Activated T-helper 1 cell treated with anti-CD3 and anti-CD28 coated beads, Interleukin-12 subunit alpha, Interleukin-12 subunit beta, Interleukin-2, Interleukin-4 antibody, amounts not matched to agents 30 ng/mL and 10 ng/mL and 1 ng/mL, durations not matched to agents 14 hours and 24 hours and 36 hours (primary cell): ENCODE measurements at places on chromosomes 6 and 20. TPM values are rescaled to one million over a fixed set of nuclear protein-coding genes. Genes with fewer than 3 reads are reported as not detected.

IPCEF1 gene
- total RNA-seq = 4.2 and 5.1 TPM in 2 replicates

HRH3 gene
- not detected in 2 replicates for total RNA-seq

DPPA5 gene
- not detected in 2 replicates for total RNA-seq

SPINT3 gene
- total RNA-seq = not detected in 2 replicates

REM1 gene
- not detected in 2 replicates for total RNA-seq

VSTM2L gene
- total RNA-seq = 0.29 TPM in 1 of 2 replicates, not detected in the other

ECT2L gene
- total RNA-seq = not detected in 2 replicates

ACAT2 gene
- total RNA-seq = 83.1 and 84.2 TPM in 2 replicates

NTSR1 gene
- total RNA-seq = not detected in 2 replicates

KIAA0408 gene
- 14.7 and 16.9 TPM in 2 replicates for total RNA-seq

NHLRC1 gene
- 0.23 and 0.24 TPM in 2 replicates for total RNA-seq

ZNF334 gene
- 1.2 and 1.7 TPM in 2 replicates for total RNA-seq

PLN gene
- total RNA-seq = not detected in 2 replicates

ZNF831 gene
- total RNA-seq = 3.4 and 3.6 TPM in 2 replicates

GTSF1L gene
- 0.39 TPM in 1 of 2 replicates, not detected in the other for total RNA-seq

GGTLC1 gene
- not detected in 2 replicates for total RNA-seq

SYTL3 gene
- 123 and 139 TPM in 2 replicates for total RNA-seq

KCNK15 gene
- total RNA-seq = 1.1 TPM in 2 replicates

BPIFA1 gene
- not detected in 2 replicates for total RNA-seq

LY6G6F gene
- total RNA-seq = not detected in 2 replicates

SLC2A10 gene
- not detected in 2 replicates for total RNA-seq

KIF25 gene
- total RNA-seq = not detected in 2 replicates

KHDRBS2 gene
- total RNA-seq = not detected in 2 replicates

MYB gene
- total RNA-seq = 57.3 and 60.4 TPM in 2 replicates

MCHR2 gene
- not detected in 2 replicates for total RNA-seq

FKBP1C gene
- total RNA-seq = 2.3 and 2.7 TPM in 2 replicates

SMIM28 gene
- not detected in 2 replicates for total RNA-seq

GRIK2 gene
- total RNA-seq = not detected in 2 replicates

CNR1 gene
- total RNA-seq = not detected in 2 replicates

OLIG3 gene
- total RNA-seq = not detected in 2 replicates

NR2E1 gene
- not detected in 2 replicates for total RNA-seq

GNRH2 gene
- 2.1 and 2.3 TPM in 2 replicates for total RNA-seq

MLN gene
- not detected in 2 replicates for total RNA-seq

EEF1A2 gene
- total RNA-seq = 0.80 and 1.1 TPM in 2 replicates

TPX2 gene
- 53.3 and 54.4 TPM in 2 replicates for total RNA-seq

FERMT1 gene
- 0.29 and 0.93 TPM in 2 replicates for total RNA-seq

FAXC gene
- not detected in 2 replicates for total RNA-seq

SRSF6 gene
- 207 and 219 TPM in 2 replicates for total RNA-seq
